ENCODE measurements at places on chromosomes 2 and 18.

GRCh38 chr2:236576087-236576486 is 6.5 kb downstream of the ACKR3 start:
- DNase-seq, result no peak

- no peak for DNase-seq
These were observed 32.6 kb downstream of the MTA3 start for GRCh38 chr2:42601076-42601475.

GRCh38 chr18:70288851-70289328 is at the start of gene SOCS6:
SOCS6 (plus strand) TSS chr18:70289045; CDS start chr18:70324669, 35,624 bp downstream.
- peak; percentile 36 for DNase-seq

GRCh38 chr2:3223080-3223923 is 154.3 kb downstream of the EIPR1 start:
- DNase-seq, result peak; percentile 87

GRCh38 chr2:157784823-157785175 is 91.3 kb downstream of the ACVR1 start:
- no peak for DNase-seq

DNA sequence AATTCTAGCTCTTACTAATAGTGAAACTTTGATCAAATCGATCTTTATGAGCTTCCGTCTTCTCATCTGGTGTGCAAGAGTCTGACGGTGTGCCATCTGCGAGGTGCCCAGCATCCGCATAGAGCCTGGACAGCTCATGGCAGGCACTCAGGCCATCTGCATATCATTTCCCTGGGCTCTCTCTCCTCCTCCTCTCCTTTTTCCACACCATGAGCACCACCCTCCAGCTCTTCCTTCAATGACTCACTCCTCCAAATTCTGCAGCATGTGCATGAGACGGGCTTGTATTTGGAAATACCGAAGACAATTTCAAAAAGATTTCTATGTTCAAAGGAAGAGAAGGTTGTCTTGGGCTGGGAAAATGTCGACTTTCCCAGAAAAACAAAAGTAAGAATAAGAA is 161.1 kb downstream of the CCBE1 start:
- DNase-seq, result no peak

GRCh38 chr2:73069041-73069854 is 2.3 kb downstream of the SFXN5 start:
- DNase-seq, result no peak

- DNase-seq, result no peak
These were observed 236.0 kb upstream of the REV1 start for GRCh38 chr2:99725820-99726219.

DNA sequence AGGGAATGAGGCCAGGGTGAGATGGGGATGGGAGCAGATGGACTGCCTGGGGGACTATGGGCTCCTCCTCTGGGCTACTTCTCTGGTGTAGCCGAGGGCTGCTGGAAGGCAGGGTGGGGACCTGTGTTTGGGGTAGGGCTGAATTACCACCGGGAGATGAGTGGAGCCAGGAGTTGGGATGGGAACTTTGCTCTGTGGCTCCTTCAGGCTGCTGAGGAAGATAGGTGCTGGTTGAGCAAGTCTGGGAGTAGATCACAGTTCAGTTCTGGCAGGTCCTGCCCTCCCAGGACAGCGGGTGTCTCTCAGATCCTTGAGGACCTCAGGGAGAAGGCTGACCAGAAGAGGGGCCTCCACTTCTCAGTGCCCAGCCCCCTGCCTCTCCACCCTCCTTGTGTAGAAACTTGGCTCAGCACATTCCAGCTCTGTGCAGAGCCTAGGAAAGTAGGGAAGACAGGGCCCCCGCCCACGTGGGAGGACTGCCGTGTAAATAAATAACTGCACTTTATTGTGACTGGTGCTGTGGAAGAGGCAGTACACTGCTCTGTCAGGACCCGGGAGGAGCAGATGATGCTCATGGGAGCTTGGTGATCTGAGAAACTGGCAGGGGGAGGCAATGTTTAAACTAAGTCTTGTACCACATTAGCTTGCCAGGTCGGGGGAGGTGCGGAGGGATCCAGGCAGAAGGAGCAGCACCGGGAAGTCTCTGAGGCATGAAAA is 15.3 kb downstream of the TET3 start:
- no peak for DNase-seq

DNA sequence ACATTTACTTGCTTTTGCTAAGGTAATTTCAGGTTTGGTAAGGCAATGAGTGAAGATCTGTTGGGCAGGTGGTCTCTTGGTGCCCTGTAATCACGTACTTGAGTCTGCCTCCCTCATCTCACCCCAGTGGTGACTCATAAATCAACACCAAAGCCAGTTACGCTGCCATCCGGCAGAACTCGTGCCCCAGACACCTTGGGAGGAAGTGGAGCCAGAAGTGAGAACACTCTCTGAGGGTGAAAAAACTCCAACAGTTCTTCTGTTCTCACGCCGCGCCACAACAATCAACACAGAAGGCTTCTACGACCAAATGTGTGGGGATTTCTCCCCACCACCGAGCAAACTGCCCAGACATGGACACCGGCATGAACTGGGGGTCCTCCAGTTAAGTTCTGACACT is 206.2 kb downstream of the ARL4C start:
- peak; percentile 74 for DNase-seq

DNA sequence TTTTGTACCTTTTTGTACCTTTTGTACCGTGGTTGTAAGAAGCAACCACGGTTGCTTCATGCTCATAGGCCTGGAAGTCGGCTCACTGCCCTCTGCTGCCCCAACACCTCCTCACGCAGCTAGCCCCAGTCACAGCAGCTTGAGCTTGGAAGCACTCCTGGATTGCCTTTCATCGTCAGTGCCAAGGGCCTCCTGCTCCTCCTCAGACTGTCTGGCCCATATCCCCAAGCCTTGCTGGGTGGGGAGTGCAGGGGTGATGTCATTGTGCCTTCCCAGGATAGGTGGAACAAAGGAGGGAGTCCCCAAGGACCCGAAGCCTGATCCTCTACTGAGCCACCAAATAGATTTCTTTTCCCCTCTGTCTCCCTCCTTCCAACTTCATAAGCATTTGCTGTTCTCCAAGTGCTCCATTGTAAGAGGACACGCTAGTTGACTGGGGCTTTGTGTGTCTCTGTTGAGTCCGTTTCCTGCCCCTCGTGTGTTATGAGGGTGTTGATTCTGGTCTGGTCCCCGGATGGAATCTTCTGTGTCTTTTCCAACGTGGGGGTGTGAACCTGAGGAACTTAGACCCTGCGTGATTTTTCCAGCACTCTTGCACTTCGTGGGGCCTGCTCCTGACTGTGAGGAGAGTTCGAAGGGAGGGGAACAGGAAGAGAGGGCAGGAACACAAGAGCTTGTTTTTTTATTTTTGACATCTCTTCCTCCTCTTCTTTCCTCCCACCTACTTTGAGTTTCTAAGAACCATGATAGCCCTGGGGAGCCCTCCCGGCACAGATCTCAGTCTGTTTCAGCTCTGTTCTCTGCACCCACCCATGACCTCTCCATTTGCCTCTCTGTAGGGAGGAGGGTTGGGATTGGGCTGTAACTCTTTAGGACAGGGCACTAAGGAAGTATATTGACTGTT is 127.2 kb upstream of the EML6 start:
- no peak for DNase-seq

- DNase-seq, result no peak
These were observed 82.8 kb upstream of the HAAO start for GRCh38 chr2:42874949-42875801.

DNA sequence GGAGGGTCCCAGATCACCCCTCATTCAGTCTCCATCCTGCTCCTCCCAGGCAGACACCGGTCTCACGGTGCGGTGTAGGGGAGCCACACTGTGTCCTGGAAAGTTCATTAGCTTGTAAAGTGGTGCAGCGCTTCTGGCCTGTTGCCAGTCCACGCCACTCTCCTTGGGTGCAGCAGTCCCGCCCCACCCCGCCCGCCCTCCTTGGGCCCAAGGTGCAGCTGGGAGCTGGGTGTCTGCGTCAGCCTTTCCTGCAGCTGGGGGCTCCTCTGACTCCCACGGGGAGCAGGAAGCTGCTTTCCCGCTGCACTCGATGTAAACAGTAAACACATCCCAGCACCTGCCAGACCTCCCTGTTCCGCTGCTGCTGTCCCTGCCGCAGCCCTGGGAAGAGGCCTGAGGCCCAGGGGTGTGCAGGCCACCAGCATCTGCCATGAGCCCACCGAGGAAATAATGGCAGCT is 53.8 kb upstream of the ASB18 start:
- no peak for DNase-seq

DNA sequence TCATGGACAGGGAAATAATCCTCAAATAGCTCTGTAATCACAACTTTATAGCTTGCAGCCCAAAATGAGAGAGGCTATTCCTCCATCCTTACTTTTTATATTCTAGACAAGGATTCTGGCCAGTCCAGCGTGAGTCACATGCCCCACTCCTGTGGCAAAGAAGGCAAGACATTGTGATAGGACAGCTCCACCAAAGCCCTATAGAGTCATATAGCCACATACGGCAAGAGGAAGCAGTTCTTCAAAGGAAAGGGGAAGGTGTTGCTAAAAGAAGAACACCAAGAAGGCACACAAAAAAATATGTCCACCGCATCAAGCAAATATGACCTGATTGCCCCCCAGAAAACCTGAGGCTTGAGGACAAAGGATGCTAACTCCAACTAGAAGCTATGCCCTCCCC is 3.4 kb upstream of the GFPT1 start:
- no peak for DNase-seq

- peak; percentile 64 for DNase-seq
These were observed 60.7 kb downstream of the DGKD start for GRCh38 chr2:233414777-233415570.
